ENCODE measurements at places on chromosomes 4 and X.

DNA sequence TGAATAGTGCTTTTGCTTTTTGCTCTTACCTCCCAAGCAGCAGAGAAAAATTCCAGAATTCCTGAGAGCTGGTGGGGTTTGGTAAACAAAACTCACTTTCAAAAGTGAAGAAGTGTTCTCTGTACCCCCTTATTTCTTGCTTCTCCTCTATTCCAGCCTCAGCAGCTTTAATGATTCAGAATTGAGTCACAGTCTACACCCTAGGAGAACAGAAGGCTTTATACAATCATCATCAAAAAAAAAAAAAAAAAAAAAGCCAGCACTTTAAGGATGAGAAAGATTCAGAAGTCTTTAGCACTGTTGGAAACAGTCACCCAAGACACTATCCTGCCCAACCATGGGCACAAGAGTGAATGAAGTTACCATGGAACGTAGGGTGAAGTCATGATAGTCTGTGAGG, 1583.1 kb upstream of the PCDH10 start:
- no peak for DNase-seq

- DNase-seq: no peak
These were observed 120.2 kb upstream of the CENPE start for GRCh38 chr4:103318327-103318726.

DNA sequence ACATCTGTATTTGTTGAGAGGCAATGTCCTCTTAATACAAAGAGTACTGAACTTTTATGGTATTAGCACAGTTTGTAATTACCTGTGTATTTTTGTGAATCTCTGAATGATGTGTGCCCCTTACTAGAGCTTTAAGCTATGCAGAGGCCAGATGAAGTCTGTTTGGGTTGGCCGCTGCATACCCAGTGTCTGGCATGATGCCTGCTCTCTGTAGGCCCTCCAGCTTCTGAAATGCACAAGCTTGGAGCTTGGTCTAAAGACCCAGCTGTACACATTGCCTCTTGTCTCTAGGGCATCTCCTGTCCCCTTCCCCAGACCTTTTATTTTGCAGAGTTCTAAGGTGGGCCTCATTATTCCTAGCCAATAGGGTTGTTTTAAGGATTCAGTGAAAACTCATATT, 68.6 kb downstream of the CDS1 start:
- DNase-seq: no peak

- DNase-seq: no peak
These were observed 4.5 kb downstream of the RAPGEF2 start for GRCh38 chr4:159107203-159107925.

GRCh38 chr4:17058536-17058915, 160.1 kb upstream of the LDB2 start:
- DNase-seq: no peak

- no peak for DNase-seq
These were observed 6.3 kb downstream of the ABLIM2 start for GRCh38 chr4:8152090-8152864.

GRCh38 chr4:152981842-152982241, 45.7 kb downstream of the FHDC1 start:
- no peak for DNase-seq

GRCh38 chr4:26132858-26133257, 188.0 kb upstream of the RBPJ start:
- no peak for DNase-seq

- no peak for DNase-seq
These were observed 89.9 kb upstream of the KCTD8 start for GRCh38 chr4:44538534-44538933.

DNA sequence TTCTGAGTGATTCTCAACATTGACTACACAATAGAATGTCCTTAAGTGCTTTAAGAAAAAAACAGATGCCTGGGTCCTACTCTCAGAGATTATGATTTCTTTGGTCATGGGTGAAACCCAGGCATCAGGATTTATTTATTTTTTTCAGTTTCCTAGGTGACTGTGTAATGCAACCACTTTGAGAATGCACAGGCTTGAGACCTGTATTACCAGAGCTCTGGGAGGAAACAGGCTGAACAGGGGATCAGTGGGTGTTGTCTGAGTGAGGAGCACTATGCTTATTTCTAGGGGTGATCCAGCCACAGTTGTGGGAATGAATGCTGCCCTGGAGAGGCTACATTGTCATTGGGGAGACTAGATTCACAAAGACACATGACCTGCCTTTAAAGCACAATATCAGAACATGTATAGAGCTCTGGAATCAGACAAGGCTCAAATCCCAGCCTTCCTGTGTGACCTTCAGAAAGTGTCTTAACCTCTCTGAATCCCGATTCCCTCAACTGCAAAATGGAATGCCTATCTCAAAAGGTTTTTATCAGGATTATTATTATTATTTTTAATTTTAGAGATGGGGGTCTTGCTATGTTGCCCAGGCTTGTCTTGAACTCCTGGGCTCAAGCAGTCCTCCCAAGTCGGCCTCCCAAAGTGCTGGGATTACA, 61.6 kb upstream of the PRPS1 start:
- DNase-seq: no peak

DNA sequence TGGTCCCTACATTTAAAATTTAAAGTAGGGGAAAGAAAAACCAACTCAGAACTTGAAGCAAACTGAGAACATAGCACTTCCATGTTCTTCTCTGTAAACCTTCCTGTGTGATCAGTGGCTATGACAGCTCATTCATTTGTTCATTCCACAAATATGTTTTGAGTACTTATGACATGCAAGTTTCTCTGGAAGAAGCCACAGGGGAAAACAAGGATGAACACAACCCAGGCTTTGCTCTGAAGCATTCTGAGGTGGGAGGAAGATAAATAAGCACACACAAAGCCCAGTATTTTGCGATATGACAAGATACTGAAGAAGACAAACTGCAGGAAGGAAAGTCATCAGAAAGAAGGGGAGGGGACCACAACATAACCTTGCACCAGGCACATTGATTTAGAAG, 96.4 kb downstream of the CHIC2 start:
- DNase-seq: no peak

- DNase-seq: no peak
These were observed 959.1 kb upstream of the LCORL start for GRCh38 chr4:18980516-18981233.

- no peak for DNase-seq
These were observed 37.3 kb downstream of the SLIT2 start for GRCh38 chr4:20288846-20289512.

DNA sequence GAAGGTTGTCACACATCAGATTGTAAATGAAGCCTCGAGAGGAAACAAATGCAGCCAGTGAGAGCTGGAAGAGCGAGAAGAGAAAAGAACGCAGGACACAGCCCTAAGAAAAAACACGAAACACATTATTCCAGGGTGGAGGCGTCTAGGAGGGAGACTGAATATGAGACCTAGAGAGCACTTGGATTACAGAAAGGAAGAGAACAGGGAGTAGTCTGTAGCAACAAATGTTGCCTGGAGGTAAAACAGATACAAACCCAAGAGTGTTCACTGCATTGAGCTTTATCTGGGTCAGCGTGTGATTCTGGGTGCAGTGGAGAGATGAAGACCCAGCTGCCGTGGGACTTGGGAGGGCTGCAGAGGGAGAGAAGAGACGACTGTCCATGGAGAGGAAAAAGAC, 50.1 kb upstream of the SETD7 start:
- no peak for DNase-seq

GRCh38 chrX:148659481-148659880, 159.1 kb downstream of the AFF2 start:
- no peak for DNase-seq

Data from stimulated activated CD4-positive, alpha-beta T cell treated with anti-CD3 and anti-CD28 coated beads, Interleukin-12 subunit alpha, Interleukin-12 subunit beta, amount 100 ng/mL, for 4 hours (primary cell).